Left ventricle myocardium inferior (tissue), 1 donor: ENCODE measurements at places on chromosomes 3 and 15.

GRCh38 chr15:52651114-52651513 lies 28.1 kb downstream of the ATOSA start:
- DNase-seq = no peak

GRCh38 chr15:80778621-80778963 lies 578 bp upstream of the CEMIP start:
- DNase-seq = no peak

DNA sequence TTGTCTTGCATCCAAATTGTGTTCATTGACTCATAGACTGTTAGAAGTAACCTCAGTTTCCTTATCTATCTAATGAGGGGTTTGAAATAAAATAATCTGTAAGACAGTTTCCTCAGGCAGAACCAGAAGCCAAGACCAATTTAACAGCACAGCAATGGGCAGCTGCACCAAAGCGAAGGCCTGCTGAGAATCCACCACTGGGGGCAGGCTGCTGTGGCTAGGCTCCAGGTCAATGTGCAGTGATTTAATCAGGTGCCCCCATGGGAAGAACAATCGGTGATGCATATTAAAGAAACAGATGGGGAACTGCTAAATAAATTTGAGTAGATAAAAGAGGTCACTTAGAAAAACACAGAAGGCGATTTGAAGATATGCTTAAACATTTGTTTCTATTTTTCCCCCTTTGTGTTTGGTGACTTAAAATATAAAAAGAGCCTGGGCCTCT lies 28.0 kb upstream of the TMOD3 start:
- DNase-seq = peak; percentile 38

GRCh38 chr15:59594493-59594942 lies 17.1 kb upstream of the GCNT3 start:
- no peak for DNase-seq

GRCh38 chr3:58260261-58260731 lies 22.7 kb downstream of the ABHD6 start:
- no peak for DNase-seq

DNA sequence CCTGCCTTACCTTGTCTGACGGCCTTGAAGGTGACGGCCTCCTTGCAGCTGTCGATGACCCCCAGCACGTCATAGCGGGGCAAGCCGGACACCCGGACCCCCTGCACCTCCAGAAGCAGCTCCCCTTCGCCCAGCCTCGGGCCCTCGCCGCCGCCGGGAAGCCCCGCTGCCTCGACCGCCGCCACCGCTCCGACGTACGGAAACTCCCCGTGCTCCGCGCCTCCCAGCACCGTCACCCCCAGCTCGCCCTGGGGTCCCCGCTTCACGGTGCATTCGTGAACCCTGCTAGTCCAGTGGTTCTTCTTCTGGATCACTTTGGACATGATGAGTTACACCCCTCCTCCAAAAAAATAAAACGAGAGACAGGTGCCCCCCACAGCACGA lies 740 bp downstream of the MAGI1 start:
- DNase-seq = peak; percentile 25

- no peak for DNase-seq
These were observed 19.6 kb downstream of the HSPBAP1 start for GRCh38 chr3:122773944-122774509.
